ENCODE measurements at places on chromosomes 12 and 14.

DNA sequence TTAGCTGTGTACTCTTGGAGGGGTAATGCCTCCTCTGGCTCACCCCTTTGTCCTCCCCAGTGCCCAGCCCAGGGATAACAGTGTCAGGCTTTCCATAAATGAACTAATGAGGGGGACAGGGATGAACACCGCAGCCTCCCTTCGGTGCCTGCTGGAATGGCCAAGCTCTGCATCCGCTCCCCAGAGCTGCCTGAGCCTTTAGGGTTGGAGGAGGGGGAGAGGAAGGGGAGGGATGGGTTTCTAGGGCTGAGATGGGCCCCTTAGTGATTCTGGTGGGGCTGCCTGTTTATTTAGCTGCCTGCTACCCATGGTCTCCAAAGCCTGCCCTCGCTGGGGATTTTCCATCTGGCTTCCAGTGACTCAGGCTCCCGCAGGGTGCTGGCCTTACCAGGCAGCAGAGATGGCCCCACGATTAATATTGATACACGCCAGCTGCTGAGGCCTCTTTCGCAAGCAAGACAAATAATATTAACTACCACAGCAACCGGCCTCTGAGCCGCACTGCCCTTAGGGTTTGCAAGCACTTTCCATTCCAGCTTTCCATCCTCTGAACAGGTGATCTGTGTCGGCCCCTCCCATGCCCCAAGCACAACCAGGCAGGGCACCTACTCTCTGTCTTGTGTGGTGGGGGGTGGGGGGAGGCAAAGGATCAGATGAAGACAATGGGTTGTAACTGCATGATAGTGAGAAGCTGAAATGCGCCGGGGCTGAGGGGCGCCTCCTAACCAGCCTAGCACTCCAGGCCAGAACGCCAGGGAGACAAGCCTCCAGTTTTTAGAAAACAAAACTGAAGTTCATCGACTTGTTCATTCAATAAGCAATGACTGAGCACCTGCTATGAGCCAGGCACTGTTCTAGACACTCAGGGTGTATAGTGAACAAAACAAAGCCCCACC lies 56.7 kb downstream of the C14orf132 start:
- DNase-seq, result no peak

- DNase-seq, result no peak
Observed at GRCh38 chr14:31965071-31965734, 111.9 kb upstream of the ARHGAP5 start.

GRCh38 chr12:76117067-76117691 lies 32.7 kb upstream of the NAP1L1 start:
- DNase-seq, result no peak

- no peak for DNase-seq
Observed at GRCh38 chr12:50933459-50934124, 18.8 kb upstream of the HIGD1C start.

GRCh38 chr12:130240831-130241590 lies 78.7 kb downstream of the FZD10 start:
- no peak for DNase-seq

GRCh38 chr12:124401704-124402221 lies 106.9 kb downstream of the RFLNA start:
- DNase-seq, result no peak

DNA sequence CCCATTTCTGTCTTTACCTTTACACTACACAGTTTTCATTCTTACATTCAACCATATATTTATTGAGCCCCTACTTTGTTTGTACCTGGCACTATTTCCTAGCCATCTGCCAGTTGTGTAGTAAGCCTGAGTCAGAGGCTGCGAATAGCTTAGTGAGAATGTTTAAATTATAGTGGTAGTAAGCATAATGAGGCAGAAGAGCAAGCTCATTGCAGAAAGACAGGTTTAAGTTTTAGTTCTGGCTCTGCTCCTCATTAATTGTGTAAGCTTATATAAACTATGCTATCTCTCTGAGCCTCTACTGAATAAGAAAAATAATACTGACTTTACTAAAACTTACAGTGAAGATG lies 123.5 kb downstream of the NAV3 start:
- no peak for DNase-seq

- no peak for DNase-seq
Observed at GRCh38 chr14:73861073-73861472, 9.4 kb downstream of the PTGR2 start.

- DNase-seq, result no peak
Observed at GRCh38 chr14:57549765-57550420, 56.2 kb upstream of the CCDC198 start.

DNA sequence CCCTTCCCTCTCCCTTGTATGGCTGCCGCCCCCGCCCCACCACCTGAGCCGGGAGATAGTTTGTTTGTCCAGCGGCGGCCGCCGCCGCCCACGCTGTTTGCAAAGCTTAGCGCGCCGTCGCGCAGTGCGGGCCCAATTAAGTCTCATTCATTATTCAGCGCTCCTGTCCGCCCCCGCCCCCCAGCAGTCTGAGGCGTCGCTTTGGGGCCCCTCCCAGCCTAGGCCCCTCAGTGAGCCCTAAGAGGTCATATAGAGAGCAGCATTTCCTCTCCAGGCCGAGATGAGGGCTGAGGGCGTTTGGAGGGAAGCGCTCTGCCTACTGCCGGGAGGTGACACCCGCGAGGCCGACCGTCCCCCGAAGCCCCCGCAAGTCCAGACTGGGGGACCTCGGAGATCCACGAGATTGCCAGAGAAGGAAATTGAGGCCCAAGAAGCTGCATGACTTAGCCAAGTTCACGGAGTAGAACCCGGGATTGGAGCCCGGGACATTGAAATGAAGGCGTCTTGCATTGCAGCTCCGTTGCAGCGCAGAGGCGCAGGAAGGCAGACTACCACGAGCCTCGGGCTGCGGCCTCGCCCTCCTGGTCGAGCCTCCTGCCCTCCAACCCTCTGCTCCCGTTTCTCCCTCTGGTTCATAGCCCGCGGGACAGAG lies at the start of gene DNAJC22:
DNAJC22 (plus strand) TSS at position 230 of the 652 bp plus-strand sequence. CDS start 1,985 bp downstream, outside the sequence.
- no peak for DNase-seq

GRCh38 chr12:92879698-92880322 lies 49.3 kb downstream of the EEA1 start:
- no peak for DNase-seq

- no peak for DNase-seq
Observed at GRCh38 chr12:132718644-132719043, 8.0 kb downstream of the PGAM5 start.

DNA sequence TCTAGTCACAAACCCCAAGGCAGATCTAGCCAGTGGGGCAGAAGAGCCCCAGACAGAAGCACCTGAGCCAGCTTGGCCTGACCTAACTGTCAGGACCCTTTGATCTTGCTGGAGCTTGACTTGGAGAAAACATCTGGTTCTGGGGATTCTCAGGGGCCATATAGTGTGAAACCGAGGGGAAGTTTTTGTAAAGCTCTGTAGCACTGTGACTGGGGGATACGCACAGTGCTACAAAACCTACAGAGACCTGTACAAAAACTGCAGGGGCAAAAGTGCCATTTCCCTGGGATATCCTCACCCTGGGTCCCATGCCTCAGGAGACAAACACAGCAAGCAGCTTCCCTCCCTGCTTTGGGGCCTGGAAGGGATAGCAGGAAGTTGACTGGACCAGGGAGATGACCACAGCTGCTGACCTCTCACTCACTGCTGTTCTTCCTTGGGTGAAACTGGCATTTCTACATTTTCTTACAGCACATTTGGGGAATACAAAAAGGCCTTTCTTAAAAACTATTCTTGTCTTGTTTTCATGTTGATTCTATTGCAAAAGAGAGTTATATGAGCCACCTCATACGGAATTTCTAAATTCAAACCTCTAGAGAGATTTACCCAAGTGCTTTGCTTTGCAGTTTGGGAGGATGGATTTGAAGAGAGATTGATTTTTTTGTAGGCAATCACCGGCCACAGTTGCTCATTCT lies 140.0 kb downstream of the DAD1 start:
- no peak for DNase-seq

DNA sequence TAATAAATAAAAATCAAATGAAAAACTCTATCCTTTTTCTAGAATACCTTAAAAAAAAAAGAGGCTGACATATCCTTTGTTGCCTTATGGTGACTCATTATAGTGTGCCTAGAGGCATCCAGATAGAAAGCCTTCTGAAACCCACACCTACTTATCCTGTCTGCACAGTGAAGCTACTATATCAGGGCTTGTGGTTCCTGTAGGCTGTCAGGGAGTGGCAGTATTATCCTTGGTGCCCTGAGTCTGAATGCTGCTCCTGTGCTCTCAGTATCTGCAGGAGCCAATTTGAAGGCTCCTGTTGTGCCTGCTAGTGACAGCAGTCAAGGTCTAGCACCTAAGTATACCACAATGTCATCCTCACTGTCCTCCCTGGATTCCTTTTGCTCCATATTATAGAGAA lies 168.4 kb upstream of the AVPR1A start:
- DNase-seq, result no peak

DNA sequence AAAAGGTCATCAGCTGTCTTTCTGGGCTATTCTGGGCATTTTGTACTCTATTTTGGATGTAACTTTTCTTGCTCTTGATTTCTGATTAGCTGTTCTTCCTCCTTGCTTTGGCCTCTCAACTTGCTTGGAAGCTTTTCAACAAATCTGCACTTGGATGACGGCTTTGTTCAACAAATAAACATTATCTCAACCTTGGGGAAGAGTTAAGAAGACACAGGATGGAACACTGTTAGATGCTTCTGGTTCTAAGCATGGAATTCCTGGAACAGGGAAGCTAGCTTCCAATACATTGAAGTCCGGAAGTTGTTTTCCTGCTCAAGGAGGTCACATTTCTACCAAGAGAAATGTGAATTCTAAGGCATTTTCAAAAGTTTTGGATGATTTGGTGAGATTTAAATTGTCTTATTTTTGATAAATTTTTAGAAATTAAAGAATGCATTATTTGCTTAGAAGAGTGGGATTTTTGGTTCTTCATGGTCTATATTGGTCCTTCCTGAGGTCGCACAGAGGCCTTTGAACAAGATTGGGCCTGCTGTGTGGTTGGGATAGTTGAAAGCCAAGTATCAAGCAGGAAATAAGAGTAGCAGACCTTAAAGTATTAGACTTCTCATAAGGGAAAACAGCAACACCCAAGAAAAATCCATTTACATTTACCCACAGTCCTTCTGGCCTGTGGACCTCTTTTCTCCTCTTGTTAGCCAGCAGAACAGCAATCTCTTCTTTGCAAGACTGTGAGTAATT lies 59.2 kb downstream of the PPFIBP1 start:
- no peak for DNase-seq

DNA sequence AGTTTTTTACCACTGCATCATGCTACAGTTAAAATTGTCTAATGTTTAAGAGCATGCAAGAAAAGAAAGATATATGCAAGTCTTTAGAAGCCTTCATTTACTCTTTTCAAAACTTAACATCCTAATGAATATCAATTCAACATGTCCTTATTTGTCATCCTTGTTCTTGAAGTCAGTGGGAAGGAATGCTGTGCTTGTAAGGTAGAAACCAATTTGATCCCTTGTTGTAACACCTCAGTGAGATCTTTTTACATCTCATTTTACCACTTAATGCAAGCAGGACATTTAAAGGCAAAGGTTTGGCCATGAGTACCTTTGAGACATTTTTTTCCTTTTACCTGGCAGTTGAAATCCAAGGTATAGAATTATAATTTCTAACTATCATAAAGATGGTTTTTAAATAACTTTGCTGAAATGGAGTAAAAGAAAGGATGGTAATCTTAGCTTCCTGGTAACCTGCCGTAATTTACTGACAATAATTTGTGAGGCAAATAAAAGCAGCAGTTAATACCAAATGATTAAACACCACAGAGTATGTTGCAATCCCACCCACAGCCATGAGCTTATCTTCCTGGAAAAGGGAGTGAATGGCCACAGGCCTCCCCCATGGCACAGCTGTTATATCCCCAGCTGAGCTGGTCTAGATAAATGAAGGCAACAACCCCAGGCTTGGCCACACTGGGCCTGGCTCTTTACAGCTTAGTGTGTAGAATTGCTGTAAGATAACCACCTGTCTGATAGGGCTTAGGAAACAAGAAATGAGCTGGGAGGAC lies 33.2 kb upstream of the STRN3 start:
- no peak for DNase-seq

- DNase-seq, result no peak
Observed at GRCh38 chr14:23556700-23557440, 799 bp downstream of the THTPA start.

DNA sequence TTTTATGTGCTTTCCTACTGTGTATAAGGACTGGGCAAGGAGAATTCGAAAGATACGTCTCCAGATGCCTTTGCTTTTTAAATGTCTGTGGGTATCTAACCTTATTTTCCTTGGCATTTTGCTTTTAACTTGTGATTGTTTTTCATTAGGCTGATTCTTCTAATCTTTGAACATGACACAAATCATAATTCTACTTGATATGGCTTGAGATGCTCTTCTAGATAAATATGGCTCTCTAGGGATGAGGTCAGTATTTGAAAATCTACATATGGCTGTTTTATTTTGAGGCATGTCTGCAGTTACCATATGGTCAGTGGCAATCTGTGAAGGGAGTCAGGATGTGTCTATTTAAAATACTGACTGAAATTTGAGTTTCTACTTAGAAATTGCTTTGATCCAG lies 139.2 kb downstream of the SLC2A13 start:
- DNase-seq, result no peak

- DNase-seq, result peak; percentile 89
Observed at GRCh38 chr12:122123051-122123760, 44.6 kb downstream of the MLXIP start.

GRCh38 chr12:45458238-45458637 lies 242.3 kb downstream of the ANO6 start:
- no peak for DNase-seq

GRCh38 chr14:54420478-54421142 lies 20.6 kb downstream of the CNIH1 start:
- peak; percentile 40 for DNase-seq

- peak; percentile 24 for DNase-seq
Observed at GRCh38 chr14:105419195-105420091, at the start of gene MTA1. TSS of gene MTA1 (plus strand) at chr14:105419827. CDS start at chr14:105420036, 209 bp downstream.

GRCh38 chr12:34406996-34407300 lies 384.7 kb downstream of the ALG10 start:
- DNase-seq, result no peak

- DNase-seq, result no peak
Observed at GRCh38 chr12:128727999-128728398, 95.8 kb downstream of the SLC15A4 start.

All from neural crest cell (in vitro differentiated cells).